ENCODE measurements at places on chromosomes 12 and 14.

DNA sequence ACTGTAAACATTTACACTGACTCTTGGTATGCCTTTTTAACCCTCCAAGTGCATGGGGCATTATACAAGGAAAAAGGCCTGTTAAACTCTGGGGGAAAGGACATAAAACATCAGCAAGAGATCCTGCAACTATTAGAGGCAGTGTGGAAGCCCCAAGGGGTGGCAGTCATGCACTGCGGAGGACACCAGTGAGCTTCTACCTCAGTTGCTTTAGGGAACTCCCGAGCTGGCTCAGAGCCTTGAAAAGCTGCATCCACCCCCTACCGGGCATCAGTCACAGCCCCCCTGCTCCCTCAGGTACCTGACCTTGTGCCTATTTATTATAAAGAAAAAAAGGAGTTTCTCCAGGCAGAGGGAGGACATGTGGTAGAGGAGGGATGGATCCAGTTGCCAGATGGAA, 695.6 kb upstream of the LMO3 start:
- no peak for DNase-seq

DNA sequence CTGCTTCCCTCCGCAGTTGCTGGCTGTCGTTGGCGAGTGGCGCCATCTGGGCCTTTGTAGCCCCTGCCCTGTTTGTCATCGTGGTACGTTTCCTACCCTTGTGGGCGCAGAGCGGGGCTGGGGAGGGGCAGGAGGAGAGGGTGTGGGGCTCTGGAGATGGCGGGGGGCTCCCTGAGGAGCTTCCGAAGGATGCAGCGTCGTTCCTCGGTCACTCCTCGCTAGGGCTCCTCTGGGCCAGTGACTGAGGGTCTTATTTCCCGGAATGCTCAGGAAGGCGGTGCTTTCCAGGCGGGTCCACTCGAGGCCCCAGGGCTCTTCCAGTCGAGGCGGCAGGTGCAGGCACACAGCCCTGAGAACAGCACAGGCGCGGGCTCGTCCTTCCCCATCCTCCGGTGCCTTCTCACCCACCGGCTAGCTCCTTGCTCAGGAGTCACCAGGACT, 167.1 kb downstream of the ADGRD1 start:
- no peak for DNase-seq

- DNase-seq: no peak
Observed at GRCh38 chr14:73895939-73896338, 9.3 kb downstream of the ZNF410 start.

DNA sequence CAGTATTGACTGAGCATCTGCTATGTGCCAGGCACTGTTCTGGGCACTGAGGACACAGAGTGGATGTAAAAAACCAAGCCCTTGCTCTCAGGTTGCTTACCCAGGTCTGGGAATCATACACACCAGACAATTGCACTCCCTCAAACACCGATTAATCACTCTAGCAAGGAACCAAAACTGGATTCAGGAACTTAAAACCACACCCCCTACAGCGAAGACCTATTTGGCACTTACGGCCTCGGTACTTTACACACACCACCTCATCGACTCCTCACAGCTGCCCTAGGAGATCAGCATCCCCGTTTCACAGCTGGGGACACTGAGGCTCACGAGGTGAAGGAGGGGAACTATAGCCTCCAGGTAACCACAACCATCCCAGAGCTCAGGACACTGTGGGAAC, 1.6 kb downstream of the GLTP start:
- no peak for DNase-seq

DNA sequence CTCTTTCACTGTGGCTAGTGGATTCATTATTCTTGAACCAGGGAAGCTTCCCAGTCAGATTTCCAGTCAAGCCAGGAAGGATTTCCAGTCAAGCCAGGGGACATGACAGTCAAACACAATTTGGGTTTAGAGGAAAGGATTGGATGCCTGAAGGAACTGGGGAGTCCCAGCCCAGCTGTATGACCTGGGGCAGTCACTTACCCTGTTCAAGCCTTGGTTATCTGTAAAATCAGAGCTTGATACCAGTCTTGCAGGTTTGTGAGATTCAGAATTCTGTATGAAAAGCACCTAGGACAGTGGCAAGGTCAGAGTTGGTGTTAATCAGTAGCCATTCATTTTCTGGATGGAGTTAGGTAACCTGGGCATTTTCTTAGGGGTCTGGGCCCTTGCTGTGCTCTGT, 152.7 kb downstream of the CHST11 start:
- DNase-seq: no peak

DNA sequence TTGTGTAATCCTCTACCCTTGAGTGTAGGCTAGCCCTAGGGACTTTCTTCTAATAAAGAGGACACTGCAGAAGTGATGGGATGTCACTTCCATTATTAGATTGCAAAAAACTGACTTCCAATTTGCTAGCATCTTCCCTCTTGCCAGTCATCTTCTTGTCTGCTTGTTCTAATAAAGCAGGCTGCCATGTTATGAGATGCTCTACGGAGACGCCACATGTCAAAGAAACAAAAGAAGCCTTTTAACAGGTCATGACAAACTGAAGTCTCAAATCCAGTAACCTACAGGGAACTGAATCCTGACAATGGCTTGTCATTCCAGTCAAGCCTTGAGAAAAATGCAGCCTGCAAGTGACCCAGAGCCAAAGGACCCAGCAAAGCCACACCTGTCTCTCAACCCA, 76.0 kb downstream of the CEP128 start:
- DNase-seq: no peak

GRCh38 chr12:49565406-49566265, 2.3 kb downstream of the MCRS1 start:
- no peak for DNase-seq

DNA sequence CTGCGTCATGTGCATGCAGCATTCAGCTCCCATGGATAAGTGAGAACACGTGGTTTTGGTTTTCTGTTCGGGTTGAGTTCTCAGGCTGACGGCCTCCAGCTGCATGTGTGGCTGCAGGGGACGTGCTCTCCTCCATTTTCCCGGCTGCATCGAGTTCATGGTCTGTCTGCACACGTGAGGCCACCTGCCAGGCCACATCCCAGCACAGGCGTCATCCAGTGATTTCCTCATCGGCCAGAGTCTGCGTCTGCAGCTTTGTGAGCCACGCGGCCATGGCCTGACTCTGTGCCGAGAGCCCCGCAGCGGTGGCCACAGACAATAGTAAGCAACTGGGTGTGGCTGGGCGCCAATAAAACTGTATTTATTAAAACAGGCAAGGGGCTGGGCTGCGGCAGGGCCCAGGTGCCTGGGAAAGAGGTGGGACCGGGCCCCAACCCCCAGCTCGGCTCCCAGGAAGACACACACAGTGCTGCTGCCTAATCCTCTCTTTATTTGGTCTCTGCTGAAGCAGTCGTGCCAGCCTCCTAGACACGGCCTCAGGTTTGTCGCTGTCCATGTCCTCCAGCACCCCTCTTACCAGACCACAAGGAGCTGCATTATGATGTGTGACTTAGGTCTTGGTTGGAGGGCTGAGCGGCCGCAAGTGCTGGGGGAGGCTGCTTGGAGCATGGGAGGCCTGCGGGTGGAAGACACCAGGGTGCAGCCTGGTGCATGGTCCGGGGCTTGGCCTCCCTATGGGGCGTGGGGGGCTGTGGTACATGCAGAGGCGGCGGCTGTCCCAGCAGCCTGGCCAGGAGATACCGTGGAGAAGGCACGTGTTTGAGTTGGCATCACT, 52.0 kb downstream of the NOC4L start:
- DNase-seq: no peak

DNA sequence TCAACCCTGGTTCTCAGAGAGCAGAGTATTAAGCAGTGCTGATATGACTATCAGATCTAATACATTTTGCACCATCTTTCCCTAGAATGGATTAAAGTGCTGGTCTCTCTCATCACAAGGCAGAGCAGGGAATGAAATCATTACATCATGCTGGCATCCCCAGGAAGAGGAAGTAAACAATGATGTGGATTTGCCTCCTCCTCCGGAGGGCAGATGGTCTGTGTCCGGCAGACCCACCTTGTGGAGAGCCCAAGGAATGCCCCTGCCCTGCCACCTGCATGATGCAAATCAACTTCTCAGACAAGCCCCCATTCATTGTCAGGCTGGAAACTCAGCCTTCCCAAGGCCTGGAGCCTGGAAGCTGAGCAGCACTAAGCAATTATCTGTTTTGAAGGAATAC, 1149.1 kb downstream of the VRK1 start:
- no peak for DNase-seq

DNA sequence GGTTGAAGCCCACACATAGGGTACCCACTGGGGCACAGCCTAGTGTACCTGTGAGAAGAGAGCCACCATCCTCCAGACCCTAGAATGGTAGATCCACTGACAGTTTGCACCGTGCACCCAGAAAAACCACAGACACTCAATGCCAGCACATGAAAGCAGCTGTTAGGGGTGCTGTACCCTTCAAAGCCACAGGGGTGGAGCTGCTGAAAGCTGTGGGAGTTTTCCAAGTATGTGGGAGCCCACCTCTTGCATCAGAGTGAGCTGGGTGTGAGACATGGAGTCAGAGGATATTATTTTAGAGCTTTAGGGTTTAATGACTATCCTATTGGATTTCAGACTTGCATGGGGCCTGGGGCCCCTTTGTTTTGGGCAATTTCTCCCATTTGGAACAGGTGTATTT, 30.5 kb downstream of the TSPAN19 start:
- no peak for DNase-seq

Data from NCI-H2081 treated with DMSO at 0.1 percent for 48 hours (cell line).